ENCODE measurements at places on chromosomes 7 and 10.

- no peak for DNase-seq
Measured at GRCh38 chr10:125153703-125154490, 6.5 kb downstream of the CTBP2 start.

DNA sequence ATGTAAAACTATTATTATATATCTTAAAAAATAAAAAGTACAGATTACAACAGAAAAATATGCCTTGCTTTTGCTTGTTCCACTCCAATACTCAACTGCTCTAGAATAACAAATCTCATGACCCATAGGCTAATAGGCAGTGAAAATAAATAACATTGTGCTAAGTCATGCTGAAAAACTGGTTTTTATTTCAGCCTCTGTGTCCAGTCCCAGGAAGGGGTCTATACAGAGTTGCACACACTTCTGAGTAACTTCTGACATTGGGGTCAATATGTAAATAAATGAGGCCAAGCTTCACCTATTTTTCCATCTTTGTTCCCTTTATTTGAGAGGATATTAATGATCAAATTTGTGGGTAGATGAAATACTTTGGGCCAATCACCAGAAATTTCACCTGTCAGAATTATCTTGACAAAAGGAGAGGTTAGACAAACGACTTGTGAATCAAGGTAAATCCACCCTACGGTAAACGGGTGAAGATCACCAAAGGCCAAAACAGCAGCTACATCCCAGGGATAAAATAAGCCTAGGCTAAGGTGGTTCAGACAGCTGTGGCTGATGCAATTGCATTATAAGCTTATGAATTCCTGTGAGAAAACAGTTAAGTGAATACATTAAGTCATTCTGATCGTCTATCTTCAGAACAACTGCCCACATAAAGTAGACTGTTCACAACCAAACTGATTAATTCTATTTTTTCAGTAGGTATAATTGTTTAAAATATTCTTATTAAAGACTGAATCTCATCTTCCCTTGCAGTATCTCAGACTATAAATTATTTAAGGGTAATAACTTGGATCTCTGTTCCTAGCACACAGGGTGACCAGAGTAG, 87.5 kb downstream of the UBE2H start:
- DNase-seq = peak; percentile 6

DNA sequence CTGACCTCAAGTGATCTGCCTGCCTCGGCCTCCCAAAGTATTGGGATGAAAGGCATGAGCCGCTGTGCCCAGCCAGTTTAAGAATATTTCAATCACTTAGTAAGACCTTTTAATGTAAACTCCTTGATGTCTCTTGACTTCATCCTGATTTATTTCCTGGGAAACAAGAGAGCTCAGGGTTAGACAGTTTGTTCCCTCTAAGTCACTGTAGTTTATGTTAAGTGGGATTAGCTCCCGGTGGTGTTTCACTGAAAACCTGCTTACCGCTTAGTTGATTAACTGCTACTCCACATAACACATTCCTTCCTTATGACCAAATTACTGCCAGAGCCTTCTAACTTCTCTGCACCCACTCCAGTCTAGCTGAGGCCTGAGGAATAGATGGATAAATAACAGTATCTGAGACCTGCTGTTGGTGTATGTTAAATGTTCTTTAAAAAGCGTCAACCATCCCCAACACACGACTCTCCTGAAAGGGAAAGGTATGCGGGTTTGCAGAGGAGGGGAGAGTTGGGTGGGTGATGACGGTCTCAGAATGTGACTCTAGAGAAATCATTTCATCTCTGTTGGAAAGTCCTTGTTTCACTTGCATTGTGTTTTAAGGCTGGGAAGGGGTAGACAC, 48.7 kb downstream of the CREB3L2 start:
- peak; percentile 22 for DNase-seq

DNA sequence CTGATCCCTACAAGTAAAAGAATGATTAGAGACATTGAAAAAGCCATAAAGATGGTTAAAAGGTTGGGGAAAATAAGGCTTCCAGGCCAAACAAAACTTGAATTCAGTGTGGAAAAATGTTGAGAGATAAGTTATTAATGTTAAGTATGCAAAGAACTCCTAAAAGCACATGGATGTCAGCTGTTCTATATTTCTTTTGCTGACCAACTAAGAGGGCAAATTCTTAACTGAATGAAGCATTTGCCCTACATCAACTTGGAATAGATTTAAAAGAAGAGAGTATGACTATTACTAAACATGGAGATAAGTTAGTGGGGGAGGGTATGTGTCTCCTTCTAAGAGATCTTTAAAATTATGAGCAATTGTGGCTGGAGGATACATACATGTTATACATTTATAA, 124.8 kb downstream of the KIAA1217 start:
- DNase-seq = no peak

GRCh38 chr7:159113056-159113455, 31.6 kb downstream of the VIPR2 start:
- no peak for DNase-seq

GRCh38 chr7:10300577-10300976, 673.1 kb upstream of the PHF14 start:
- DNase-seq = no peak

DNA sequence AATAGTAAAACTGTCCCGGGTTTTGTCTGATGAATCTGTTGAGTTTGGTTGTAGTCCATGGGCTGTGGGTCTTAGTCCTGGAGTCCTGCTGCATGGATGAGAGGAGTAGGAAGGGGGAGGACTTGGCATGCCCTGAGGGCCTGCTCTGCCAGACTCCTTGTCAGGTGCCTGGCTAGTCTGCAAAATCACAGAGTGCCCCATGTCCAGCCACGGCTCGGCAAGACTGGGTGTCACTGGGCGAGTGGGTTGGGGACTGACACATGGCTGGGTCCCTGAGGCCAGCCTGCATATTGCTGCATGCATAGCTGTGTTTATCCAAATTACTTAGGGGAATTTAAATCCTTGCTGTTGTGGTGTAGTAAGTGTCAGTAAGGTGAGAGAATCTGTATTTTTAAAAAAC, 9.7 kb downstream of the MINDY4 start:
- DNase-seq = no peak

DNA sequence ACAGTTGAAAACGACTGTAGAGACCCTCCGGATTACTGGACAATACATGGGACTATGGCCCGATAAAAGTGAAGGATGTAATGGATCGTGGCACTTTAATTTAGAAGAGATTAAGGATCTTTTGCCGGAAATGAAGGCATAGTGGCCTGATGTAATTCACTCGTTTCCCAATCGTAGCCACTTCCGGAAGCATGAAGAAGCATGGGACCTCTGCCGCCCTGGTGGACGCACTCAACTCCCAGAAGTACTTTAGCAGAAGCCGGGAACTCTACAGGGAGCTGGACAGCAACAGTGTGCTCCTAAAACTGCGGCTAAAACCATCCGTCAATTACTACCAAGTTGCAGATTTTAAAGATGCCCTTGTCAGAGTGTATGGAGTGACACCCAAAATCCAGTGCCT, 59.6 kb upstream of the NUPR2 start:
- DNase-seq = no peak

- DNase-seq = peak; percentile 7
Measured at GRCh38 chr7:24477398-24478136, 95.7 kb upstream of the PALS2 start.

DNA sequence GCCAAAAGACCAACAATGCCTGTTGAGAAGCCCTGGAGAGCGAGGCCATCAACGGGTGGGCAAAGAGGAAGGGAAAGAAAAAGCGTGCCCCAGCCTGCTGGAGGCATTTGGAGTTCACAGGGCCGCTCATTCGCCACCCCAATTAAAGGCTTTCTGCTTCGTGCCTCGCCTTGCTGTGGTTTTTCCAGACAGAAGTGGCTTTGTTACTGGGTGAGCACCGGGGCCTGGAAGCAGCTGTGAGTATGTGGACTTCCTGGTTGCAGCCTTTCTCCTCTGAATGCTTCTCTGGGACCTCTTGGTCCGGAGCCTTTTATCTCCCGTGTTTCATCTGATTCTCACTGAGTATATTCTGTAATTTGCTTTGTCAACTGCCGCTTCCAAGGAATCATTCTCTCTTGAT, 118.1 kb upstream of the EGR2 start:
- DNase-seq = peak; percentile 28

GRCh38 chr7:26593393-26593792, 271.0 kb downstream of the SKAP2 start:
- DNase-seq = peak; percentile 21

DNA sequence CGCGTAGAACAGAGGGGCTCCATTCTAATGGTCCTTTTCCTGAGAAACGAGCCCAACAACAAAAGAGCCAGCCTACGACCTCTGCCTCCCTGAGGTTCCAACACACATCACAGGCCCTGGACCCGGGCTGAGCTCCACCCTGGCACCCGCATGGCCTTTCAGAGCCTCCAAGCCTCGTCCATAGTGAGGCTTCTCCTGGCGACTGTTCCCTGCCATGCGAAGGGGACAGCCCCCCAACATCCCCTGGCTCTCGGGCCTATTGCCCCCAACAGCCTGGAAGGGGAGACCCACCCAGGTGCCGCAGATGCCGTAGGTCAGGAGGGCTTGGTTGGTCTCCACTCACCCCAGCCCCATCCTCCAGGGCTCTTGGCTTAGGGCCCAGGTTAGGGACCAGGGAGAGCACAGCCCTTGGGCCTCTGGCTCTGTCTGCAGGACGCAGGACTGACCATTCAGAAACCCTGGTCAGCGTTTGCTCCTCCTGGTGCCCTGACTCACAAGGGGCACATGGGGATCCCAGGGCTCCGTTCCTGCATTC, 91.5 kb downstream of the TCERG1L start:
- no peak for DNase-seq

DNA sequence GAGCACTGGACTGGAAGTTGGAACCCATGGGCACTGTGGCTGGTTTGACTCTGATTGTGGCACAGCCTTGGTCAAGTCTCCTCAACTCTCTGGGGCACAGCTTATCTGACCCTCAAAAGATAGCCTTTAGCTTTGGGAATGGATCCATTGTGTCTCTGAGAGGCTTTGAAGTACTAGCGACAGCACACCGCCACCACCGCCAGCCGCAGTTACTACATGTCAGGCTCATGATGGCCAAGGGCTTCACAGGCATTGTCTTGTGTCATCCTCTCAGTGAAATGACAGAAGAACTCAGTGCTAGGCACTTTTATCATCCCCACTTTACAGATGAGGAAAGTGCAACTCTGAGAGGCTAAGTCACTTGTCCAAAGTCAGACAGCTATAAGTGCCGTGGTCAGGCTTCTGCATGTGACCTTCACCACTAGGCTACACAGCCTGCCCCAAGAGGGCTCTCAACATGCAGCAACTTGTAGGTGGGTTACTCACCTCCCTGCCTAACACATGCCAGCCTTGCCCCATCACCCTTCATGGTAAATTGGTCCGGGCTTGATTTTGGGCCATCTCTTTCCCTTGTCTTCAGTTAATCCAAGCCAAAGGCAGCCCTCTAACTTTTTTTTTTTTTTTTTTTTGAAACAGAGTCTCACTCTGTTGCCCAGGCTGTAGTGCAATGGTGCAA, 44.1 kb downstream of the C10orf105 start:
- no peak for DNase-seq

DNA sequence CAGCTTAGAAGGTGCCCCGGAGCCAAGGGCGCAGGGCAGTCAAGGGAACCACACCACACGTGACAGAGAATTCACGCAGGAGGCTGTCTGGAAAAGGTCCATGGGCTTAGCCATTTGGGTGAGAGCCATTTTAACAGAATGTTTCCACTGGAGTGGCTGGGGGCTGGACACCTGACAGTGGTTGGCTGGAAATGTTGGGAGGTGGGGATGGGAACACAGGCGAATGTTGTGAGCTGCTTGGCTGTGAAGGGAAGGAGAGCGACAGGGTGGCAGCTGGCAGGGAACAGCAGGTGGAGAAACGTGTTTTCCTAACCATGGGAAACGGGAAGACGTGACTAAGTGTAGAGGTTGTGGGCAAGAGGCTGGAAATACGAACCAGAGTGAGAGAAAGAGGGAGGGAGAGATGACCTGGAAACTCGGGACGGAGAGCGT, 100.5 kb upstream of the ZNF32 start:
- no peak for DNase-seq

GRCh38 chr10:89652806-89653370, 7.8 kb upstream of the PANK1 start:
- DNase-seq = no peak

GRCh38 chr7:22676385-22676784, 50.6 kb upstream of the IL6 start:
- no peak for DNase-seq

Measured in retina (tissue), 1 donor.